ENCODE measurements at places on chromosomes 6 and 20.

DNA sequence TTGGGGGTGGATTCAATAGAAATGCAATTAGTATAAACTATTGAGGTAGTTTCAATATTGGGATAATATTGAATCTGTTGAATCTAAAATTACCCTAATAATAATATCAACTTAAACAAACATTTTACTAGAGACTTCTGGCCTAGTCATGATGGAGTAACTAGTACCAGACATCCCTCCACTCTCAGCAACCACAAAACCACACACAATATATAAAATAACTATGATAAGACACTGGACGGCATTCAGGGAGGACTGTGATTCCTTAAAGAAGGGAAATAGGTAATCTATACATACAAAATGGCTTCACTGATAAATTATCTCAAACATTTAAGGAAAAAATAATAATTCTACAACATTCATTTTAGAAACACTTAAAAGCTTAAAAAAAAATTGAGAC, 38.9 kb upstream of the TMEM14A start:
- no peak for DNase-seq

DNA sequence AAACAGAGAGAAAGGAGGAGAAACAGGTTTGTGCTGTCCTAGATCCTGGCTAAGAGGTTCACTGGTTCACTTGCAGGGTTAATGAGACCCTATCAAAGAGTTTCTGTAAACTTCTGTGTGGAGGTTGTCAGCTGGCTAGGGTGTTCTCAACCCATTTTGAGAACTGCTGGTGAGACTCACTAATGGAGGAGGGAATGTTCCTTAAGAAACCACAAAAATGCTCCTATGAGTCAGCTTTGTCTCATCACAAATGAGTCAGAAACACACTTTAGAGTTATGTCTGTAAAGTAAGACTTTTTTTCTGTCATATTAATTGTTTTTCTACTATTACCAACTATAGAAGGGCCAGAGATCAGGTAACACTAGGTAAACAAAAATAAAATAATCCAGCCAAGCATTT, 884.4 kb downstream of the PHF3 start:
- DNase-seq, result no peak

DNA sequence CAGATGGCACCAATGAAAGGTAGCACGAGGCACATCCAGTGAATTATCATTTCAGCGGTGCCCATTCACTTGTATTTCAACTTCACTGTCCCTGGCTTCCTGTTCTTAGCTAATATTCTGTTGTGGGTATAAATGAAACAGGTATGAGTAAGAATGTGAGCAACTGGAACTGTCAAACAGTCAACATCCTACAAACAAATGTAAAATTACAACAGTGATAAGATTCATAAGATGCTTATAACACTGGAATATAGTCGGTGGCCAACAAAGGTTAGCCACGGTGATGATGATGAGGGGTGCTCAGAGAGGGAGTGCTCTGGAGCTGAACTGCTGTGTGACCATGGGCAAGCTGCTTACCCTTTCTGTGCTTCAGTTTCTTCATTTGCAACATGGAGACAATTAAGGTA, 74.9 kb upstream of the TOX2 start:
- no peak for DNase-seq

DNA sequence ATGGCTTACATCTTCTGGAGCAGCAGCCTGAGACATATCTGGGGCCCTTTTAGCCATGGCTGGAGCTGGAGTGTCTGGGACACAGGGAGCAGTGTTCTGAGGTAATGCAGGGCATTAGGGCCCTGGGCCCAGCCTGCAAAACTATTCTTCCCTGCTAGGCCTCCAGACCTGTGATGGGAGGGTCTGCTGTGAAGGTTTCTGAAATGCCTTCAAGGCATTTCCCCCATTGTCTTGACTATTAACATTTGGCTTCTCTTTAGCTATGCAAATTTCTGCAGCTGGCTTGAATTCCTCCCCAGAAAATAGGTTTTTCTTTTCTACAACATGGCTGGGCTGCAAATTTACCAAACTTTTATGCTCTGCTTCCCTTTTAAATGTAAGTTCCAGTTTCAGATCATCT, 61.5 kb downstream of the EDN1 start:
- no peak for DNase-seq

DNA sequence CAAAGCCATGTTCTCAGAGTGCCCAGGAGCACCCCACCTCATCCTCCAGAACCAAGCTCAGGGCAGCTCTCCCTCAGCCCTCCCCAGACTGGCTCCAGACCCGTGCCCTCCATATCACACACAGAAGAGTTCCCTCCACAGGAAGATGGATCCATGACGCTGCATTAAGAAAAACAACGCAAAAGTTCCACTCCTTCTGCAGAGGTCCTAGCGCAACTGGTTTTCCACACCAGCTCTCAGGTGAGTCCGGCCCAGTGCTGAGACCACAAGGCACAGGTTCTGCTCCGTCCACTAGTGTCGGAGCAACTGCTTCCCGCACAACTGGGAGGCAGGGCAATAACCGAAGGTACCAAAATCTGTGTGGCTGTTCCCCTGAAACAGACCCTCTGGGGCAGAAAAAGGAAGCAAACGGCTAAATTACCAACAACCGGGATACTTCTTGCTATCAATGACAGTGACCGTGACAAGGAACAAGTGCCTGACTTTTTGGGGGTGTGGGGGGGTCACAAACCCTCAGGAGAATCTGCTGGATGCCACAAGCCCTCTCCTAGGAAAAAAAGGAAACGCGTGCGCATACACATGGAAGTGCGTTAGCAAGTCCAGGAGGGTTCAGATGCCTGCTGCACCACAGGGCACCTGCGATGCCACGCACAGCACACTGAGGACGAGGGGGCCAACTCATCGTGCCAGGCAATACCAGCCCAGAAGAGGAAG, 49.2 kb downstream of the MYH7B start:
- no peak for DNase-seq

DNA sequence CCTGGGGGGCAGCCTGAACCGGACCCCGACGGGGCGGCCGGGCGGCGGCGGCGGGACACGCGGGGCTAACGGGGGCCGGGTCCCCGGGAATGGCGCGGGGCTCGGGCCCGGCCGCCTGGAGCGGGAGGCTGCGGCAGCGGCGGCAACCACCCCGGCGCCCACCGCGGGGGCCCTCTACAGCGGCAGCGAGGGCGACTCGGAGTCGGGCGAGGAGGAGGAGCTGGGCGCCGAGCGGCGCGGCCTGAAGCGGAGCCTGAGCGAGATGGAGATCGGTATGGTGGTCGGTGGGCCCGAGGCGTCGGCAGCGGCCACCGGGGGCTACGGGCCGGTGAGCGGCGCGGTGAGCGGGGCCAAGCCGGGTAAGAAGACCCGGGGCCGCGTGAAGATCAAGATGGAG, 636 bp downstream of the SRF start:
- peak; percentile 35 for DNase-seq

GRCh38 chr6:138001750-138002349, 105.4 kb downstream of the PERP start:
- DNase-seq, result peak; percentile 59

GRCh38 chr6:132962936-132963868, 148.8 kb downstream of the RPS12 start:
- DNase-seq, result peak; percentile 60

- no peak for DNase-seq
Measured at GRCh38 chr6:47752801-47753200, 29.0 kb upstream of the OPN5 start.

GRCh38 chr6:69314001-69314400, 482.8 kb downstream of the LMBRD1 start:
- DNase-seq, result no peak

- DNase-seq, result no peak
Measured at GRCh38 chr20:31751126-31751525, 12.0 kb downstream of the TPX2 start.

- no peak for DNase-seq
Measured at GRCh38 chr20:63337786-63338420, 23.2 kb downstream of the CHRNA4 start.

GRCh38 chr6:17894191-17894590, 93.2 kb downstream of the KIF13A start:
- DNase-seq, result no peak

GRCh38 chr6:41901882-41902519, 6.8 kb upstream of the USP49 start:
- peak; percentile 63 for DNase-seq

All from lung microvascular endothelial cell (primary cell).